ENCODE measurements at places on chromosomes 5 and 9.
A peak's percentile ranks its signal among the peaks of the same experiment; 100 is the strongest.

DNA sequence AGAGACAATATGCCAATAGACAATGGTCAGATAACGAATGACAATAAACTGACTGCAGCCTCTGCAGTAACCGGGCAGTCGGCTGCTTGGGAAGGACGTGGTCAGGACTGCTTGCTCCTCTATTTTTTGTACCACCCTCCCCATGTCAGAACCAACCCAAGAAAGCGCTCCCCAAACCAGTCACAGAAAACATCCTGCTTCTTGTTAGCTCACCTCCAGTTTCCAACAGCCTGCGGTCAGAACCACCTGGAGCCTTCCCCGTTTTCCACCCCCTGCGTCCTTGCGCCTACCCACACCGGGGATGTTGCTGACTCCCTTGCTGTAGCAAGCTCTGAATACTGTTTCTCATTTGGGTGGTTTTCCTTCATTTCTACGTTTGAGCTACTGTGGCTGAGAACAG, 1.7 kb upstream of the MRNIP start:
- DNase-seq, result no peak

DNA sequence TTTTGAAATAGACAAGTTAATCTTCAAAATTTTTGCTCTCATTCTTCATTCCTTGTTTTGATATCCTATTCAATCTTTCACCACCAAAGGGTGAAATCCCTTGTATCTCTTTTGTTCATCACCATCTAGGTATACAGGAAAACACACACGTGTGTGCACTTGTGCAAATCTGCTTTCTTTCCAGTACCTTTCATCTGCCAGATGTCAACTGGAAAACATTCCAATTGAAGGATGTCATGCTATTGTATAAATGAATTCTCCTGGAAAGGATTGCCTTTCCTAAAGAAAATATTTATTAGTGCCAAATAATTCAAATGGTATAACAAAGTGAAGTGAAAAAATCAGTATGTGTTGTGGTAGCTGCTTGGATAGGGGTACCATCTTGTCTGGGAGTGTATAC, 123.7 kb downstream of the RANBP17 start:
- DNase-seq, result no peak

DNA sequence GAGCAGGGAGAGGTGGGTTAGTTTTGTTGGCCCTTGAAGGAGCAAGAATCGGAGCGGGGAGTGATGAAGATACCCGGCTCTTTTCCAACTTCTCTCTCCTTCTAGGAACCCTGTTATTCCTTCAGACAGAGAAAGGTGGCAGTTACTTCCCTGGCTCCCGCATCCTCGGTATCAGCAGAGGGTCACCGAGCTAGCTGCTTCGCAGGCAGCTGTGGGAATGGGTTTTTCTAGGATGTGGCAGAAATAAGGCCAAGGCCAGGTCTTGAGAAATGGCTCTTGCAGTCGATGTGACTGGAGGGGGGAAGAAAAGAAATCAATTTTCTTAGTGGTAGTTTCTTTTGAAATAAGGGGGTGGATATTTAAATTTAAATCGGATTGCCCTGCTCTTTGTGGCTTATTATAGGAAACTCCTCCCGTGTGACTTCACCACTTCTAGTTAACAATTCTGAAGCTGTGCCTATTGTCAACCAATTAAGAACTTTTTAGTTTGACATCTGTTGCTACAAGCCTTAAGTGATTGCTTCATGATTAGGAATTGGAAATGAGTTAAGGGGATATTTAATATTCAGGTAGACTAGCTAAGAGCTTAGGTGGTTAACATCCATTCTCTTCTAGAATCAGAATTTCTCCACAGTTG, 1.4 kb downstream of the SAP30L start:
- DNase-seq, result no peak

- peak; percentile 48 for DNase-seq
Observed at GRCh38 chr9:36903541-36904435, 130.3 kb downstream of the PAX5 start.

- no peak for DNase-seq
Observed at GRCh38 chr5:154501566-154501965, 23.5 kb upstream of the HAND1 start.

GRCh38 chr5:171647904-171648260, 137.7 kb upstream of the SMIM23 start:
- DNase-seq, result no peak

DNA sequence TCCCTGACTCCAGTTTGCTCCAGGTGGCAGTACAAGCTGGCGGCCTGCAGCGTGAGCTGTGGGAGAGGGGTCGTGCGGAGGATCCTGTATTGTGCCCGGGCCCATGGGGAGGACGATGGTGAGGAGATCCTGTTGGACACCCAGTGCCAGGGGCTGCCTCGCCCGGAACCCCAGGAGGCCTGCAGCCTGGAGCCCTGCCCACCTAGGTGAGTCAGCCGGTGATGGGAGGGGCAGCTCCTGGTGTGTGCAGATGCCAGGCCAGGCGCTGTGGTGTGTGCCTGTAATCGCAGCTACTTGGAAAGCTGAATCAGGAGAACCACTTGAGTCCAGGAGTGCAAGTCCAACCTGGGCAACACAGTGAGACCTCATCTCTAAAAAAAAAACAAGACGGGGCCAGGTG, 10.0 kb upstream of the CACFD1 start:
- DNase-seq, result no peak

GRCh38 chr5:170111088-170111785, 5.5 kb downstream of the FOXI1 start:
- no peak for DNase-seq

- no peak for DNase-seq
Observed at GRCh38 chr9:72542917-72543316, 21.5 kb downstream of the TMC1 start.
